ENCODE measurements at places on chromosomes 3 and 15.

- DNase-seq = peak; percentile 80
These were observed 465.0 kb upstream of the ROBO1 start for GRCh38 chr3:80232760-80233159.

GRCh38 chr15:73683777-73684580, at the start of gene CD276:
TSS of gene CD276 (plus strand) at chr15:73684383. CDS start at chr15:73699640, 15,257 bp downstream.
- peak; percentile 64 for DNase-seq

- peak; percentile 50 for DNase-seq
These were observed 8.4 kb downstream of the STT3B start for GRCh38 chr3:31541089-31541488.

- no peak for DNase-seq
These were observed 7.6 kb upstream of the APEH start for GRCh38 chr3:49666592-49666991.

DNA sequence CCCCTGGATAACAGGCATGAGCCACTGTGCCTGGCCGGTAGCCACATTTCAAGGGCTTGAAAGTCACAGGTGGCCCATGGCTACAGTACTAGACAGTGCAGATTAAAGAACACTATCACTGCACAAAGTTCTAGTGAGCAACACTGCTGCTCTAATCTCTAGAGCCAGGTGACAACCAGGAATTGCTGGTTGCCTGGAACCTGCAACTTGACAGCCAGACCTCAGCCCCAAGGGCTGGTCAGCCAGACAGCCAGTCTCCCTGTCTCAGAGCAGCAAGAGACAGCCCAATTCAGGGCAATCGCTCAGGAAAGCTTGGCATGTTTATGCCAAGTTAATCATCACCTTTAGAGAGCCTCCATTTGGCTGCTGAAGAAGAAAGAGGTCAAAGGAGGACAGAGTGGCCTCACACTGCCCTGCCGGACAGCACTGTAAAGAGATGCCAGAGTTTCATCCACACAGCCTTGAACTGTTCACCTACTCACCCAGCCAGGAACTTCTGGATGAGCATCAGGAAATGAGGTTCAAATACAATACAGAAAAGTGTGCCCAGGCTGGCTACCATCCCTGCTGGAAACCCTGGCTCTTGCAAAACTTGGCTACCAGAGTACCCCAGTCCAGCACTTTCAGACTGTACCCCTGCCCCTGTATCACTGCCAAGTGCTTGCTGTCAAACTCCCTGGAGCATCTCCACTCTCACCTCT, 6.0 kb downstream of the CCDC12 start:
- no peak for DNase-seq
